ENCODE measurements at places on chromosomes 3 and 15.

DNA sequence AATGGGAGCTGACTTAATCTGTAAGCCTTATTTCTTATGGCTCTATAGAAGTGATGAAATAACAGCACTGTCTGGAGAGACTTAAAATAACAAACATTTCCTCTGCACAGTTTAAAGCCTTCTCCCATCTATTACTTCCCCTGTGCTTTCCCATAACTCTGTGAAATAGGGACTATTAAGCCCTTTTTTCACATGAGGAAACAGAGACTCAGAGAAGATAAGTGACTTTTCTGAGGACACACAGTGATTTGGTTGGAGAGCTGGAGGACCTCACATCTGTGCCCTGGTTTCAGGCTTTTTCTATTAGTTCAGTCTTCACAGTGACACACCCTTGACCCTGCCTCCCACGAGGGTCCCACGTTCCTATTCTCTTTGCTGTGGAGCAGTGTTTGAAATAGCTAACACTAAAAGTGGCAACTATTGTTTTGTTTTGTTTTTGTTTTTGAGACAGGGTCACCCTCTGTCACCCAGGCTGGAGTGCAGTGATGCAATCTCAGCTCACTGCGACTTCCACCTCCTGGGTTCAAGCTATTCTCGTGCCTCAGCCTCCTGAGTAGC, 82.9 kb downstream of the ST6GAL1 start:
- DNase-seq: no peak

- DNase-seq: peak; percentile 25
Observed at GRCh38 chr3:73353649-73354217, 271.0 kb downstream of the PDZRN3 start.

DNA sequence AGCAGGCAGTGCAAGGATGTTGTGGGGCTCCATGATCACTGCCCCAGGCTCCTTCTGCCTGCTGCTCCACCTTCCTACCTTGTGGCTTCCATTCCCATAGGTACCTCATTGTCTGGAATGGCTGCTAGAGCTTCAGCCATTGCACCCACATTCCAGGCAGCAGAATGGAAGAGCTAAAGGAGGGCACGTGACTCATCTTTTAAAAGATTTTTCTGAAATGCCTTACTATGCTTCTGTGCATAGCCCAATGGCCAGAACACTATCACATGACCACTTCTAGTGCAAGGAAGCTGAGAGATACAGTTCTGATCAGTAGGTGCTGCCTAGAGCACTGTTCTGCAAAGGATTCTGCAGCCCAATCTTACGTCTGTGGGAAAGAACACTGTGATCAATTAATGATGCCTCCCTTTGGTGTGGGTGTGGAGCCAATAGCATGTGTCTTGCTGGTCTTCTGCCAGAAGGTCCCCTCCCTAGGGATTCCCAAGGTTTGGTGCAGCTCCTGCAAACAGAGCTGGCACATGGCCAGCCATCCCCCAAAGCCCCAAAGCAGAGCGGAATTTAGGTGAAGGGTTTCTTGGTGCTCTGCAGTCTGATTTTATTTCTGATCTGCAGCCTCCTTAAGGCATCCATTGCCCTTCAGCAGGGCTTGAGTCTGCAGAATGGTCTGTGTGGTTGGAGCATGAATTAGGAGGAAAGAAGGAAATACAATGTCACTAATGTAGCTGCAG, 34.4 kb downstream of the SPSB4 start:
- DNase-seq: no peak

- no peak for DNase-seq
Observed at GRCh38 chr15:76233921-76234320, 77.3 kb downstream of the ETFA start.

- DNase-seq: no peak
Observed at GRCh38 chr3:188092648-188093047, 61.3 kb upstream of the LPP start.

GRCh38 chr3:112769286-112769978, 77.2 kb downstream of the CD200R1L start:
- no peak for DNase-seq

- DNase-seq: no peak
Observed at GRCh38 chr3:120286465-120286864, 1.4 kb upstream of the GPR156 start.

DNA sequence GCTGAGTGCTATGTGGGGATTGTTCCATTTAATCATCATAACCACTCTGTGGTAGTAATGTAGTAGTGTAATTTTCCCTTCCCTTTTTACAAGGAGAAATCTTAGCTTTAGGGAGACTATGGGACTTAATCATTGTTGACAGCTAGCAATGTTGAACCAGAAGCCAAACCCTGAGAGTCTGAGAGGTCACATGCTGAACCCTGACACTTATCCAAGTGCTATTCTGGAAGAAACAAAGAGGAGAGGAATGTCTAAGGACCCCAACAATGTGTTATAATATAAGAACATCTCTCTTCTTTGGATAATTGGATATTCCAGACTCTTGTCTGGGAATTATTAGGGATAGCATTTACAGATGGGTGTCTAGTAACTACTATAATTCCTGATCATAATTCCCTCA, 58.4 kb downstream of the GAP43 start:
- DNase-seq: no peak

- DNase-seq: no peak
Observed at GRCh38 chr3:14508966-14509795, 31.0 kb downstream of the GRIP2 start.

DNA sequence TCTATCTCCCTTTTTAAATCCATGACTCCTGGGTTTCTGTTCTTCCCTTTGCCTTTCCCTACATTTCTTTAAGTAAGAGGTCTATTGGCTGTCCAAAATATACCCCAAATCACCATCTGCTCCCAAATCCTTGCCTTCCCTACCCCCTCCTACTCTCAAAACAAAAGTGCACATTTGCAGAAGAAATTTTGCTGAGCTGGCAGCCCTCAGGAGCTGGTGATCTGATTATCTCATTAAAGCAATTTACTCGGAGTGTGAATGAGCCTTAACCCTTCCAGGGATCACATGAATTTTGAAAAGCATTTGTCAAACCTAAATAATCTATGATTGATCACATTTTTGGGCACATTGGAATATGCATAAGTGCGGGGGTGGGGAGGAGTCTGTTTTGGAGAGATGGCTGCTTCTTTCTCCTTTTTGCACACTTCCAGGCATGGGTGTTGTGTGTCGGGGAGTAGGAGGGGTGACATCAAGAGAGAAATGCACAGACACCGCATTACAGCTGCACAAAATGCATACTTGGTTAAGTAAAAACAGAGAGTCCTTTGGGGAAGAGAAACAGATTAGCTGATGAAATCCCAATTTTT, 892.6 kb downstream of the TUSC7 start:
- no peak for DNase-seq

DNA sequence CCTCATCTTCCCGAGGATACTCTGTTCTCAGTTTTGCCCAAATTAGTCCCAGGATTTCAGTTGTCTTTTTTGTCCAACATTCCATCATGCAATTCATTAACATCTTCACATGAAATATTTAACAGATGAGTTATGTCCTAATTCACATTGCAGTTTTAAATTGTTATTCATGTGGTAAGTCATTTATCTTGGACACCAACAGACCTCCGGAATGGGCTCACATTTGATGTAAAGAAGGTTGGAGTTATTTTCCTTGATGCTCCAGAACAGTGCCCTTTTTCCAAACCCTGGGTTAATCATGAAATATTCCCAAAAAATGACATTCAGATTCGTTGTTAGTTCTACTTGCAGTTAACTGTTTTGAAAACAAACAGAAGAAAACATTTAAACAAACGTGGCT, 32.8 kb upstream of the LRTM1 start:
- no peak for DNase-seq

DNA sequence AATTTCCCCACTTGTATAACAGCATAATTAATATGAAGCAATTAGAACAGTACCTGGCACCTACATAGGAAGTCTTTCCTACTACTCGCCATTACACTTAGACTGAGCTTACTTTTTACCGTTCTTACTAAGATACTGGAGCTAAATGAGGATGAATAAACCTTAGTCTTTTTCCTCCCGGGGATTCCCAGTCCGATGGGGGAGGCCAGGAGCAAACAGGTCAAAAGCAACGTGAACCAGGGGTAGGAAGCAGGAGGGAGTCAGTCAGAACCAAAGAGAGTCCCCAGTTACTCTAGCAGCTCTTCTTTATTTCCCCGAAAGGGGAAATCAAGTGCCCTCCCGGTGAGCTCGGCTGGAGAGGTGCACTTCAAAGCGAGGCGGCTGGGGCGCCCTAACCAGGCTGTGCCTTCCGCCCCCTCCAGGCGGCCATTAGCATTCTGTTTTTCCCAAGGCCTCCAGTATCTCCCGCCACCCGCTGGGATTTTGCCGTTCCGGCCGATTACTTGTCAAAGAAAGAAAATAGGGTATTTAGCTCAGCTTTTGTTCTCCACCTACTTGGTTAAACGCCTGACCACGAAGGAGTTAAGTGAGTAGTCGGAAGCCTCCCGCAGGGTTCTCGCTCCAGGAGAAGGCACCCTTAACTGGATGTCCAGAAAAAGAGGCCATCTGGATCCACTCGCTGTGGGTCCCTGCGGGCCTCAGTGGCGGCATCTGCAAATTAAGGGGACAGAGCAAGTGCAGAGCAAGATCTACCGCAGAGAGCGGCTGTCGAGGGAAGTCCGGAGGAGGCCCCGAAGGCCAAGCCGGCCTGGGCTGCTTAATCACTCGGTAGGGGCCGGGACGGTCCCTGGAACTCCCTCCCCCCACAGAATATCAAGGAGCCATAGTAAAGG, 6.3 kb upstream of the EOMES start:
- no peak for DNase-seq

GRCh38 chr3:72177075-72178050, 392.4 kb upstream of the PROK2 start:
- DNase-seq: no peak

DNA sequence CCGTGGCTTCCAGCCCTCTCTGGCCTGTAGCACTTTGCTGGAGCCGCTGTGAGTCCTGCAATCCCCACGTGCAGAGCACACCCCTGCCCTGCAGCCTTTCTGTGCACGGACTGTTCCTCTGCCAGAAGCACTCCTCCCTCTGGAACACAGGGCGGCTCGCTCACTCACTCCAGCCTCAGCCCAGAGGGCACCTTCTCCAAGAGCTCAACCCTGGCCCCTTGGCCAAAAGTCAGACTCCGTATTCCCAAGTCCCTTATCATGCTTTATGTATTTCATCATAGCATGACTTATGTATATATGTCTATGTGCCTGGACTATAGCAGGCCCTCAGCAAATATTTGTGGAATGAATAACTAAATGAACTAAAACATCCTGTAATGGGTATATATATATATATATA, 63.2 kb downstream of the ASB7 start:
- no peak for DNase-seq
